Activated T-cell treated with anti-CD3 and anti-CD28 coated beads for 24 hours (primary cell): ENCODE measurements at places on chromosomes 16 and 17.

GRCh38 chr17:73156887-73157520 is 7.8 kb upstream of the SSTR2 start:
- no peak for DNase-seq

DNA sequence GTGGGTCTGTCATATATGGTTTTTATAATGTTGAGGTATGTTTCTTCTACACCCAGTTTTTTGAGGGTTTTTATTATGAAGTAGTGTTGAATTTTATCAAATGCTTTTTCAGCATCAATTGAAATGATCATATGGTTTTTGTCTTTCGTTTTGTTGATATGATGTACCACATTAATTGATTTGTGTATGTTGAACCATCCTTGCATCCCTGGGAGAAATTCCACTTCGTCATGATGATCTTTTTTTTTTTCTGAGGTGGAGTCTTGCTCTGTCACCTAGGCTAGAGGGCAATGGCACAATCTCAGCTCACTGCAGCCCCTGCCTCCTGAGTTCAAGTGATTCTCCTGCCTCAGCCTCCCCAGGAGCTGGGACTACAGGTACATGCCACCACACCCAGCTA is 14.0 kb upstream of the TMEM219 start:
- DNase-seq: no peak

GRCh38 chr16:66155933-66156332 is 210.6 kb upstream of the CDH5 start:
- DNase-seq: no peak

GRCh38 chr17:39704821-39705551 is 5.1 kb downstream of the ERBB2 start:
- DNase-seq: no peak

GRCh38 chr17:1577583-1578013 is 15.0 kb upstream of the PITPNA start:
- no peak for DNase-seq

GRCh38 chr16:30515275-30515674 is 11.1 kb downstream of the ZNF768 start:
- no peak for DNase-seq

- DNase-seq: no peak
These were observed 928 bp downstream of the HBA1 start for GRCh38 chr16:177394-177822.

- no peak for DNase-seq
These were observed 7.5 kb upstream of the TMEM170A start for GRCh38 chr16:75471723-75472633.

DNA sequence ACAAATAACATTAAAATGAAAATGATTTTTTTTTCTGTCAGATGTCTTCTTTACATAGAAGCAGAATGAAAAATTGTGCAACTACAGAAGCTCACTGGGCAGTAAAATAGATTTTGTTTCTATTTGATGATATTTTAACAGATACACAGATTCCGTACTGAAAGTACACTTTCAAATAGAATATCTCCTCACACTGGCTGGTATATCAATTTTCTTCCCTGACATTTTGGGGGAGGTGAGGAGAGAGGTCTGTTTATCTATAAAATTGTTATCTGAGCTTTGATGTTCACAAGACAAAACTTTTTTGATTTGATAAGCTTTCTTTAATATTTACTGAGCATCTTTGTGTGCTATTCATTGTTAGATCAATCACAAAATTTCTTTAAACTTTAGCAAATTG is 124.3 kb upstream of the NACA2 start:
- DNase-seq: no peak

GRCh38 chr17:76527430-76528111 is 9.9 kb downstream of the CYGB start:
- DNase-seq: no peak

DNA sequence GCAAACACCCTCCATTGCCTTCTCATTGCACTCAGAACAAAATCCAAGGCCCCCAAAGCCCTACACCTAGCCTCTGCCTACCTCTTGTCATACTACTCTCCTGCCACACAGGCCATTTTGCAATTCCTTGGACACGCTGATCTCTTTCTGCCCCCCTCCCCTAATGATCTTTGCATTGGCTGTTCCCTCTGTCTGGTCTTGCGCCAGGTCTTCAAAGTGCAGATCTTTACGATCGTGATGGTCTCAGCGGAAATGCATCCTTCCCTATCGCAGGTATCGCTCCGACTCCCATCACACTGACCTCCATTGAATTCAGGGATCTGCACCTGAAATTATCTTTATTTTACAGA is 777 bp upstream of the MOSMO start:
- DNase-seq: no peak

- DNase-seq: no peak
These were observed 622 bp downstream of the CUEDC1 start for GRCh38 chr17:57954397-57955182.

DNA sequence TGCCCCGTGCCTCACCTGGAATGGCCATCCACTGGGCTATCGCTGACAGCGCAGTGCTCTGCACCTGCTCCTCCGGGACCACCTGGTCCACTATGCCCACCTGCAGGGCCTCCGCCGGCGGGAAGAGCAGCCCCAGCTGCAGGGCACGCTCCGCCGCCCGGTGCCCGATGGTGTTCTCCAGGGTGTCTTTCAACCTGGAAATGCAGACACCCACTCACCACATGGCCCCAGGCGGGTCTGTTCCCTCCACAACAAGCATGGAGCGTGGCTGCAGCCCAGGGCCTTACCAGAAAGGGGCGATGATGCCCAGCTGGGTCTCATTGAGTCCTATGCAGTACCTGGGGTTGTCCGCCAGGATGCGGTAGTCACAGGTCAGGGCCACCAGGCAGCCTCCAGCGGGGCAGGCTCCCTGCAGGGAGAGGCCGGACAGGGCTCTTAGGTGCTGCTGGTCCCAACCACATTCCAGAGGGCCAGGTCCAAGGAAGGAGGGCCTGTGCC is 6.8 kb downstream of the DNASE1L2 start:
- DNase-seq: no peak

DNA sequence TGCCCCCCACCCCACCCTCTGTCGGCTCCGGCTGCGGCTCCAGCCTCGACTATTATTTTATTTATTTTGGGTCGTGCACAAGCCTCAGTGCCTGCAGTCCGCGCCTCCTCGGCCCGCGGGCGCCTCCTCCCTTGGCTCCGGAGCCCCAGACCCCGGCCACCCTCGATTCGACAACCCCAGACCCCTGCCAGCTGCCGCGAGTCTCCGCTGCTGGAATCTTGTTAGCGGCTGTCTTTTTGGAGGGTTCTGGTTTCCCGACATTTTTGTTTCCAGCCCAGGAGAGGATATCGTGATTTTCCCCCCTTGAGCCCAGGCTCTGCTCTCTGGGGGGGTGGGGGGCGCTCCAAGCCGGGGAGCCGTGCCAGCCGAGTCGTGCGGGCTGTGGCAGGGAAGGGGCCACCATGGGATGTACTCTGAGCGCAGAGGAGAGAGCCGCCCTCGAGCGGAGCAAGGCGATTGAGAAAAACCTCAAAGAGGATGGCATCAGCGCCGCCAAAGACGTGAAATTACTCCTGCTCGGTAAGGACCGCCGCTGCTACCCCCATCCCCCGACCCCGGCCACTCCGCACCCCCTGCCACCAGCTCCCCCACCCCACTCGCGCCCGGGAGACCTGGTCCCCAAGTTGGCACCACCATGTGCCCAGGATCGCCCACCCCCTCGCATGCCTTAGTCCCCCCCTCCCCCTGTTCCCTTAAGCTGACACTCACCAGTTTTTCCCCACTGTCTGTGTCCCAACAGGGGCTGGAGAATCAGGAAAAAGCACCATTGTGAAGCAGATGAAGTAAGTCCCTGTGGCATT is 746 bp downstream of the GNAO1 start:
- no peak for DNase-seq

DNA sequence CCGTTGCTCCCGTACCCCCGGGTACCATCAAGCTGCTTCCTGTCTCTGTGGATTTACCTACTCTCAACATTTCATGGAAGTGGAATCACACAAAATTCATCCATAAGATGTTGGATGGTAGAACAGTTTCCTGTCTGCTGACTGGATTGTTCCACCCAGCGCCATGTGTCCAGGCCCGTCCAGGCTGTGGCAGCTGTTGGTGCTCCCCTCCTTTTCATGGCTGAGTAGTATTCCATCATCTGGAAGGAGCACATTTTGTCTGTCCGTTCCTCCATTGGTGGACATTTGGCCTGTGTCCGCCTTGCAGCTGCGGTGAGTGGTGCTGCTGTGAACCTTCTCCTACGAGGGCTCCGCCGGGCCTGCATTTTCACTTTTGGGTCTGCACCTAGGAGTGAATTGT is 18.4 kb downstream of the TSC2 start:
- no peak for DNase-seq

DNA sequence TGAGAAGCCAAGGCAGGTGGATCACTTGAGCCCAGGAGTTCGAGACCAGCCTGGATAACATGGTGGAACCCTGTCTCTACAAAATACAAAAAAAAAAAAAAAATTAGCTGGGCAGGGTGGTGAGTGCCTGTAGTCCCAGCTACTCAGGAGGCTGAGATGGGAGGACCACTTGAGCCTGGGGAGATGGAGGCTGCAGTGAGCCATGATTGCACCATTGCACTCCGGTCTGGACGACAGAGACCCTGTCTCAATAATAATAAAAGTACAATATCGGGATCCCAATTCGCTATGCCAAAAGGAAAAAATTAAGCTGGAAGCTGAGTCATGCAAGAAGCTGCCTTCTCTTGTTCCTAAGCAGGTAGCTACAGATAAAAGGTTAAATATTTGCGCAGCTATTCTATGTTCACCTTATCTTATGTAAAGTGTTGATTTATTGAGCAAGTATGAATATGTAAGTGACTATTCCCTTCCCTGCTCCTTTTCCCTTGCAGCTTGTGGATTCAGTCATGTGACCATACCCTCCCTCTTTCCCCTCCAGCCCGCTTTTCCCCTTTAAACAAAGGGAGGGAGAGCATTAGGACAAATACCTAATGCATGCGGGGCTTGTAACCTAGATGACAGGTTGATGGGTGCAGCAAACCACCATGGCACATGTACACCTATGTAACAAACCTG is 112.0 kb downstream of the LITAF start:
- DNase-seq: no peak

DNA sequence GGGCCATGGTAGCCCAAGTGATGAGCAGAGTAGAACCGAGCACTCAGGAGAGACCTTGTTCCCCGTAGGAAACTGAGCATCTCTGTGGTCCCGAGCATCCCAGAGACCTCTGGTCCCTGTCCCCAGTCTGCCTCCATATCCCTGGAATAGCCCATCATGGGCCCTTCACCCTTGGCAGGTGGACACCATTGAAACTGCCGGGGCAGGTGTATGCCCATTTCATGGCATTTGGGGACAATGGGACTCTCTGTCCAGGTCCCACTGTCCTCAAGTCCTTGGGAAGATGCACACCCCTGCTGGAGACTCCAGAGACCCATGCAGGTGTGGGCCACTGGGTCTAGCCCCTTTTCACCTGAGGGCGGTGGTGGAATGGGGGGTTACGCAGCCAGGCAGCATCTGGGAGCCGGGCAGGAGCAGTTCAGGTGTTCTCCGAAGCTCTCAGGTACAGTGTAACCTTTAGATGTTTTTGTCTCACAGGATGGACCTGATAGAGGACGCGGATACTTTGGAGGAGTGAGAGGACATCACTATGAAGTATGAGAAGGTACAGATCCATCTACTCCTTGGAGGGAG is 75.9 kb downstream of the GOSR1 start:
- DNase-seq: no peak

DNA sequence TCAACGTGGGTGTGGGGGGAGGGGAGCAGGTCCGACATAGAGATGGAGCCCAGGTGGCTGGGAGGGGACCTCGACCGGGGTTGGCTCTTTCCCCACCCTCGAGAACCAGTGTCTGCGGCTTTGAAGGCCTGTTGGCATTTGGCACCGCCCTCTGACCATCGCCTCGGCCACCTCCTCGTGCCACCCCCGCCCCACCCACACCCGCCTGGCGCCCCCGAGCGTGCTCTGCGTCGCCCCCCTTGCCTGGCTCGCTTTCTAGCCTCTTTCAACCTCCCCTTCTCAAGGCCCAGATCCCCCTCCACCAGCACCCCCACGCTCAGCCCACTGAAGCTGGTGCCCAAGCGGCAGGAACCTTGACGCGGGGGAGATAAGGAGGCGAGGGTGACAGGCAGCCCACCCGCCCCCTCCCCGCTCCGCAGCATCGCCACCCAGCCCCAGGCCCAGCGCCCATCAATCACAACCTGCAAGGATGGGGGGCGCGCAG is 619 bp downstream of the CACNB1 start:
- no peak for DNase-seq
